ENCODE measurements at places on chromosomes 12 and 14.
A peak's percentile ranks its signal among the peaks of the same experiment; 100 is the strongest.

DNA sequence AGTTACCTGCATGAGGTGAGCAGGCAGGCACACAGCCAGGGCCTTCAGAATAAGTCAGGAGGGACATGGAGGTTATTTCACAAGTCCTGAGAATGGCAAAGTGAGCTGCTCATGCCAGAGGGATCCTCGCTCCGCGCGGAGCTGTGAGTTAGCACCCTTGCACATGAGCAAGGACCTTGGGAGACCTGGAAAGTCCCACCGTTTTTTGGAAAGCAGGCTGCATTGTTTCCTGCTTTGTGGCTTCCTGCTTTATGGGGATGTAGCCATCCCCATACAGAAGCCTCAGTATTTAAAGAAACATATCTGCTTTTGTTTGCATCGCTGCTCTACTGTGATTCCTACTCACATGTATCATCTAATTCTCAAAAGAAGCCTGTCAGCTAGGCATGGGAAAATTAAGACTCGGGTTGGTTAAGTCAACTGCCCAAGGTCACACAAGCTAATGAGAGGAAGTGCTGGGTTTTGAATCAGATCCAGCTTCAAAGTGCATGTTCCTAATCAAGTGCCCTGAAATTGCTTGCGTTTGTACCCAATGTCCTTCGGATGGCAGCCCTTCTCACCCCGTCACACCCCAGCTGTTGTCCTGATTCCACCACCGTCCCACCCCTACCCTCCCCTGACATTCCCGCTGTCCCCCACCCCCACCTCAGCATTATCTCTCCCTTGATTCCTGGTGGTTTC lies 106.2 kb downstream of the CRACR2A start:
- DNase-seq, result no peak

GRCh38 chr14:89366864-89367778 lies 49.9 kb downstream of the FOXN3 start:
- no peak for DNase-seq

- DNase-seq, result peak; percentile 46
Measured at GRCh38 chr12:132560614-132561426, 49.6 kb downstream of the LRCOL1 start.

DNA sequence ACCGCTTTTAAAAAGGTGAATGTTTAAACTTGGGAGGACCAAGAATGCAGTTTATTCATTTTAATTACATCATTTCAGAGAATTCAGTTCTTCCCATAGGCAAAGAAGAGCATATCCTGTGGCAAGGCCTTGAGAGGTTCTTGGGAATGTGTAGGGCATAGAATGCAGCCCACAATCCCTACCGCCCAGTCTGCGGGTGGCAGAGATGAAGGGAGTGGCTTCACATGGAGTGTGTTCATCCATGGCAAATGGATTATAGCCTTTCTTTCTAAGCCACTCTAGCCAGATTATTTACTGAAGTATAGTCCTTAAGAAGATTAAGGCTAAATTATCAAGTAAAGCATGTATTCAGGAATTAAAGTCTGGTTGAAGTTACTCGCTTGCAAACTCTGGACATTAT lies 97.4 kb downstream of the TSPAN8 start:
- DNase-seq, result no peak

- no peak for DNase-seq
Measured at GRCh38 chr14:94054936-94055335, 26.1 kb downstream of the DDX24 start.

DNA sequence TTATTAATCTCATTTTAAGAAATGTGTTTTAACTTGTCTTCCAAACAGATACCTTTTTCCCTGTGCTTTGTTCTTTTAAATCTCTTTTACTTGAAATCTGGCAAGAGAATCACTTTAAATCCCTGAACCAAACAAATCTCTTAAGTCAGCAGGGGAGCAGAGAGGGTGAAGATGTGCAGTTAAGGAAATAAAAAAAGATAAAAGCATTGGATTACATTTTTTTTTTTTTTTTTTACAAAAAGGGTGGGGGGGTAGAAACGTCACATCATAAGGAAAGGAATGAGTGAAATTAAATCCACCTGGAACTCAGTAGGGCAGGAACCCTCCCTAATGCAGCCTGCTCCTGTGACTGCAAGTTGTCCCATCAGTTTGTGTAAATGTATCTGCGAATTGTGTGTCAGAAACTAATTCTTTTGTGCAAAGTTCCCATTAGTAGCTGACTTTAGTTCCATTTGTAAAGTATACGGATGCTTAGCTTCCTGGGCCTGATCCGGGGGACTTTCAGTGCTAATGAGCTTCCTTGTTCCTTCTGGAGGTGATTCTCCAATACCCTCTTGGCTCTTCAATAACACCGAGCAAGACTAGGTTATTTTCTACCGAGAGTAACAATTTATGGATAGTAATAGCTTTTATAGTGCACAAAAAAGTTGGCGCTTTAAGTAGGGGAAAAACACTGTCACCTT lies 1.5 kb downstream of the TTC6 start:
- DNase-seq, result no peak

GRCh38 chr12:58414398-58414871 lies 473.1 kb downstream of the ATP23 start:
- no peak for DNase-seq

DNA sequence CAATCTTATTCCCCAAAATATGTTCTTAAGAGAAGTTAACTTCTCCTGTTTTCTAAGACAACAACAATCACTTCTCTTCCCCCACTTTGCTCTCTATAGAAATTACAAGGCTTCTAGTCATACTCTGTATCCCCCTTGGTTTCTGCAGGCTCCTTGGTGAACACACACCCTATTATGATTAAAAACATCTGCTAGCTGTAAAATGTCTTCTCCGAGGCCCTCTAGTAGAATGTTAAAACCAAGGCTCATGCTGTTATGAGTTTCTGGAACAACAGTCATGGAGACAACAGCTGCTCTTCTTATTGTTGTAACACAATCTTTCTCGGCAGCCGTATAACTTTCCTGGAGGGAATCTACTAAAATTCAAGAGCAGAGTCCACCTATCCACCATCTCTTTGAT lies 397.5 kb upstream of the CCDC196 start:
- DNase-seq, result no peak

DNA sequence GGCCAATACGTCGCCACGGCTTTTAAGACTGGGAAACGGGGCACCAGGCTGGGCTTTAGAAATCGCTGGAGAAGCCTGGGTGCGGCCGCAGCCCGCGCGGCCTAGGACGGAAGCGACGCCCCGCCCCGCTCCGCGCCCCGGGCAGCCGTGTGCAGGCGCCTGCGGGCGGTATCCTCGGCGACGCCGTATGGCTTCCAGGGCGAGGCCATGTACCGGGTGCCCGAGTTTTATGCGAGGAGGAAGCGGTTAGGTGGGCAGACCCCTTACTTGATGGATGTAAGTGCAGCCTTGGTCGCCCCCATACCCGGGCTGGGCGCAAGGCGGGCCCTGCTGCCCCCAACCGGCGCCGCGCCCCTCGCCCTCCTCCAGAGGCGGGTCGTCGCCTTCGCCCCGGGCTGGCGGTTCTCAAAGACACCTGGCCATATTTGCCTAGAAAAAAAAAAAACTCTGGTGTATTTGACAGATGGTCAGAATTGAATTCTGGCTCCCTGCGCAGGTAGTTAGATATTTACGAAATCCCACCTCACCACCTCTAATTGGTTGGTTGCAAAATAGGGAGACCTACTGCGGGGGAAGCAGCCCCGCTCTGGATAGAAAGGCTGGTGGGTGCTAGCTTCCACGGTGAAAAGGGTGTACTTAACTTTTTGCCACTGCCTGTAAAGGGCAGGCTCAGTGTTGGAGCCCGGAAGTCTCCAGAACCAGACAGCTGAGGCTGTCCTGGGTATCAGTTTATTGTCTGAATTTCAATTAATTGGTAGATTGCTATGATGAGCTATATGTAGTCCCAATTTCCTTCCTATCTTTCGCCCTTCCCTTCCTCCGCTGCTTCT lies at the start of gene PPP1R36:
TSS of gene PPP1R36 (plus strand) at position 171 of the 830 bp plus-strand sequence. CDS start at position 208, 37 bp downstream.
- peak; percentile 26 for DNase-seq

- no peak for DNase-seq
Measured at GRCh38 chr14:68687746-68688145, 105.1 kb downstream of the ZFP36L1 start.

GRCh38 chr14:56087671-56088471 lies 30.3 kb upstream of the PELI2 start:
- DNase-seq, result no peak
